Urothelium cell line (cell line): ENCODE measurements at places on chromosomes 6 and 20.

DNA sequence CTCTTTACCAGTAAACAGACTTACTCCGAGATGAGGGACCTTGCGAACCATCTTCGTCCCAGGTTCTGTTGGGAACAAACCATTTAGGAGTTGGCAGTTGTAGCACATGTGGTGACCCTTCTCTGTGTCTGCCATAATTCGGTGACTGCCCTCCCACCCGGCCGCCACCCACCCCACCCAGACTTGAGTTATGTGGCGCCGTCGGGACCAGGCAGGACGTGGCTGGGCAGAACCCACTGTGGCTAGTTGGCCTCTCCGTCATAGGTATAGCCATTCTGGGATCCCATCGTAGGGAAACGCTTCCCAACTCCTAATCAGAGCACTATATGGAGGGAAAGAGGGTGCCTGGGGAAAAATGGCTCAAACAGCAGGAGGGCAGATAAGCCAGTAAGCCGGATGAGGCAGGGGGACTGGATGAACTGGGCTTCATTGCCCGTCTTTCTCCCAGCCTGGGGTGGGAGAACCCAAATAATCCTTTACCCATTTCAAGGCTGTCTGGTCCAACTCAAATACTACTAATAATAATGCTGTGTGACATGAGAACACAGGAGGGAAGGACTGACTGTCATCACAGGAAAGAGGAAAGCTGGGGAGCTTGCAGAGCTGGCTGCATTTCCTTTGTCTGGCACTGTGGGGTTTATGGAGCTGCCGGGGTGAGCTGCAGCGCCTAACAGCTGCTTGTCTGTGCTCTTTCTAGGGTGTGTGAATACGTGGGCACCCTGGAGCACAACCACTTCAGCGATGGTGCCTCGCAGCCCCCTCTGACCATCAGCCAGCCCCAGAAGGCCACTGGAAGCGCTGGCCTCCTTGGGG lies 73.0 kb upstream of the PBOV1 start:
- DNase-seq = no peak

- DNase-seq = no peak
Measured at GRCh38 chr6:167781868-167782267, 44.8 kb upstream of the AFDN start.

DNA sequence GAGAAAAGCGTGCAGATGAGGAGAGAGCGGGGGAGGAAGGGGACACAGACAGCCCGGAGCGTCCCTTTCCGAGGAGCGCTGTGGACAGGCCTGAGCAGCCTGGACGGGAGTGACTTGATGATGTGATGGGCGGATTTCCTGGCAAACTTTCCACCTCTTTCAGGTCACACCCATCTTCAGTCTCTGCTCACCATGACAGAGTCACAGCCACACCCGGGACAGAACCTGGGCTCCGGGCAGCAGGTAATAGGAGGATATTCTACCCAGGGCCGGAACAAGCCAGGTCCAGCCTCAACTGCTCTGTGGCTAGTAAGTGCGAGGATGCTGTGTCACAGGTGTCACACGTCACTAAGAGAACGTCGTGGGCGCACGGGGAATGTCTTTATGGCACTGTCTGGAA lies 84.3 kb downstream of the THBS2 start:
- DNase-seq = no peak

DNA sequence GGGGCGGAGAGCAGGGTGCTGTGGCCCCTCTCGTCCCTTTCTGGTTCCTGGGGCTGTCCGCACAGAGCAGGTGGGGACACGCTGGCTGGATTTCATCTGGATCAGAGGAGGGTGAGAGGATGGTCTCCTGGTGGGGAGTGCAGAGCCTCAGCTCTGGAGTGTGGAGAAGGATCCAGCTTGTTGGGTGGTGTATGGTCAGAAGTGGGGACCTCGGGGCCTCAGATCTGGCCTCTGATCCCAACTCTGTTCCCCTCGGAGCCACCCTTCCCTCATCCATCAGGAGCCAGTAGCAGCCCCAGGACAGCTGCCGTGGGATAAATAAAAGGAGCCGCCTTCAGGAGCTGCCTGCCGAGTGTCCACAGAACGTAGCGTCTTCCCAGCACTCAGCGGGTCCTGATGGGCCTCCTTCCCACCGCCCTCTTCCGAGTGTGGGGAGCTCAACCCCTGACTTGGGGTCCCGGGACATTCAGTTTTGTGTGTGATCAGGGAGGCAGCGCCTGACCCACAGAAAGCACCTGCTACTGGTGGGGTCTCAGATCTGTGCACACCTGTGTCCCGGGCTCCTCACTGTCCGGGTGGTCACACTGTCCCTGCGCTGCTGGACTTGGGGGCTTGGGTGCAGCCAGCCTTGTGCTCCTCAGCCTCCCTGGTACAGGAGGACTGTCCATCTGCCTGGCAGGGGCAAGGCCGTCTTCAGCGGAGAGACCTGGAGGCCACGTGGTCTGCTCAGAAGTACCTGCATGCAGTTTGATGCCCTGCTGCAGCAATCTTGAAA lies 25.4 kb upstream of the BHLHE23 start:
- no peak for DNase-seq

DNA sequence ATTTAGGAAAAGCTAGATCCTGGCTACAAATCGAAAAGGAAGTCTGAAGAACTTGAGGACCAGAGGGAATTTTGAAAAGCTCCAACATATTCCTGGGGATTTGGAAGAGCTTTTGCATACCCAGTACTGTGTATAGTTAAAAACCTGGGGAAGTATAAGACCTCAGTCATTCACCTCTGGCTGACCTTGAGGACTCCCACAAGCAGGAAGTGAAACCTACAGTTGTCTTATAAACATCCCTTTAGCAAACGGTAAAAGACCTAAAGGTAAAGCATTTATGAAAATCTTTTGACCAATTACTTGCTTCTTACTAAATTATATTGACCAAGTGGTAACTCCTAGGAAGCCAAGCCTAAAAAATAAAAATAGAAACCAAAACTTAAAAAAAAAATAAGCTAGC lies 175.0 kb downstream of the HAO1 start:
- DNase-seq = no peak

DNA sequence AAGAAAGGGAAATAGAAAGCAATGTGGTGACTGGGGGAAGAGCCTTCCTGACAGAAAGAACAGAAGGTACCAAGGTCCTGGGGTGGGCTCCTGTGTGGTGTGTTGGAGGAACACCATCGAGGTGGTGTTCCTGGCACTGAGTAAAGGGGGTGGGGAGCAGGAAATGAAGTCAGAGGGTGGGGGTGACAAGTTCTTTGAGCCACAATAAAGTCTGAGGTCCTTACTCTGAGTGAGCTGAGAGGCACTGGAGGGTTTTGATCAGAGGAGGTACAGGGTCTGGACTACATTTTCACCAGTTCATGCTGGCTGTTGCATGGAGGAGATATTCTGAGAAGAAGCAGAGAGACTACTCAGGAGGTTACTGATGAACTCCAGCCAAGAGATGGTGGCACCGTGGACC lies 198.2 kb downstream of the GMPR start:
- DNase-seq = no peak

DNA sequence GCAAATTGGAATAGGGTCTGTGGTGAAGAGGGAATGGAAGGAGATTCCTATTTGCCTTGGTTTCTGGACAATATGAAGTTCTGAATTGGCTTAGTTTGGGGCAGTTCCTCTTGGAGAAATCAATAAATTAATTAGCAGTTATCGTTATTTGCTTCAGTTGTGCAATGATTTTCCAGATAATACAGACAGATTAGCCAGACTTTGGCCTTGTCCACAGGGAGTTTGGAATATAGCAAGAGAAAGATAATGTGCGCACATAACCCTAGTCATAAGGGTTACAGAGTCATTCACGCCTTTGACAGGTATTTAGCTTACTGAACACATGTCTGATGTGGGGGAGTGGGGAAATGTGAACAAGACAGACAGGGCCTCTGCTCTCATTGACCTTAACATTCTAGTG lies 1.3 kb downstream of the ATRN start:
- no peak for DNase-seq

DNA sequence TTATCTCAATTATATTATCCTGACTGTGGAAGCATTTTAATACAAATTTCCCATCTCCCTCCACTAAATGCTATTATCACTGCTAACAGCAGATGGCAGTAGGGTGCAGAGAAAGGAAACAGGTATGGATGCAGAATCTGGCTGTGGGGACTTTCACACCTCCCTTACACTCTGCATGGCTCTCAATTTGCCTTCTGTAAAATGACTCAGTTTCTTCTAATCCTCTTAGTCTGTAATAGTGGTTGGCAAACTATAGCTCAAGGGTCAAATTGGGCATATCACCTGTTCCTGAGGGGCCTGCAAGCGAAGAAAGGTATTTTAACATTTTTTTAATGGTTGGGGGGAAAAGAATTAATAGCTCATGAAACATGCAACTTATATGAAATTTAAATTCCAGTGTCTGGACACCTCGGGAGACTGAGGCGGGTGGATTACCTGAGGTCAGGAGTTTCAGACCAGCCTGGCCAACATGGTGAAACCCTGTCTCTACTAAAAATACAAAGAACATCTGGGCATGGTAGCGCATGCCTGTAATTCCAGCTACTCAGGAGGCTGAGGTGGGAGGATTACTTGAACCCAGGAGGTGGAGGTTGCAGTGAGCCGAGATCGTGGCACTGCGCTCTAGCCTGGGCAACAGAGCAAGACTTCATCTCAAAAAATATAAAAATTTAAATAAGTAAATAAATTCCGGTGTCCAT lies 83.5 kb downstream of the ZMYND8 start:
- peak; percentile 79 for DNase-seq

- no peak for DNase-seq
Measured at GRCh38 chr20:45823949-45824835, 2.9 kb downstream of the TNNC2 start.

DNA sequence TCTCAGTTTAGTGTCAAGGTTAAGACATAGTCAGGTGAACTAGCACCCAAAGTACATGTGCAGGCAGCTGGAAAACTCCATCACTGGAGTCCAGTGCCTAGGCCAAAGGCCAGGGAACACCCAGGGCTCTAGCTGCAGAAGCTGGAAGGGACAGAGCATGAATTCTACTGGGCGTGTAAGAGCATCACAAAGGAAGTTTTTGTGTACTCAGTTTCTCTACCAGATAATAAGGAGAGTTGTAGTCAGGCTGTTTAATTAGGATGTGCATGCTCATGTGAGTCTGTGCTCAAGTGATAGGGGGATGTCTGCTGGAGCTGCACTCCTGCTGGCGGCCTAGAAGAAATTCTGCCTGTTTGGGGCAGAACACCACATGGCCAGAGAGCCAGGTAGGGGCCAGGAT lies 8.1 kb downstream of the L3MBTL1 start:
- DNase-seq = no peak

- DNase-seq = peak; percentile 65
Measured at GRCh38 chr20:9978397-9979004, 56.3 kb upstream of the ANKEF1 start.

GRCh38 chr6:15061908-15062515 lies 183.9 kb upstream of the JARID2 start:
- no peak for DNase-seq

GRCh38 chr6:40532349-40533000 lies 54.7 kb downstream of the LRFN2 start:
- DNase-seq = no peak

- no peak for DNase-seq
Measured at GRCh38 chr6:24394780-24395437, 7.8 kb upstream of the MRS2 start.

- no peak for DNase-seq
Measured at GRCh38 chr6:69820018-69820417, 23.2 kb upstream of the LMBRD1 start.

GRCh38 chr20:20317195-20317594 lies 50.7 kb upstream of the INSM1 start:
- DNase-seq = no peak

DNA sequence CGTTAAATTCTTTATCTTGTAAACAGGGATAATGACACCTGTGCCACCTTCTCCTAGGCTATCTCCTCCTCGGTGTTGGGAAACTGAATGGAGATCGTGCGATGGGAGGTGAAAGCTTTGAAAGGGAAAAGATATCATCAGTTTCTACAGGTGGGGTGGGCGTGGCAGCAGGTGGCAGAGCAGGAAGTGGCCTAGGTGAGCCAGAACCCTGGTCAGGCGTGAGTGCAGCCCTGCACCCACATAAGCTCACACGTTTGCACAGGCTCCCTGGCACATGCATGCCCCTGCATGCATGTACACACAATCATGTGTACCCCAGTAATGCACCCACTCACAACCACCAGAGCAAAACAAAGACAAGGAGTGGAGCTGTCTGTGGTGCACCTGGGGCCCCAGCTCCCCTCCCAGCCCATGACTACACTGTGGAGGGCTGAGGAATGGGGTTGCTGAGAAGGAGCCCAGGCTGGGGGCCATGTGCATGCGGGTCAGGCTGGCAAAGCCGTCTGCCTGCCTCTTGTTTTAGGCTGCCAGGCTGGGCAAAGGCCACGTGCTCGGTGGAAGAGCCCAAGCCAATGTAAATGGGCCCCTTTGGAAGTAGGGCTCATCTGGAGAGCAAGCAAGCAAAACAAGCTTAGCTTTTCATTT lies 61.5 kb downstream of the TFAP2C start:
- DNase-seq = no peak

DNA sequence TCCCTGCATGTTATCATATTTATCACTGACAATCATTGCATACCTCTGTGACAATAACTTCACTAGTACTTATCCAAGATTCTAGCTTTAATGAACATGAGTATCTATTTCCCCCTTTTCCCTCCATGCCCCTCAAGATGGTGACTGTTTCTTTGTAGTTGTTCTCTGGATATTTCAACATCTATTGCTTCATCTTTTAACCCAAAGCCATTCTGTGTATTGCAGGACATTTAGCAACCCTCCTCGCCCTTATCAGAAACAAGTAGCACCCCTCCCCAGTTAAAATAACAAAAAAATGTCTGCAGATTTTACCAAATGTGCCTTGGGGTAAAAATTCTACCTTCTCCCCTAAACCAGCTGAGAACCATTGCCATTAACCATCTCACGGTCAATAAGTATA lies 979.8 kb upstream of the MANEA start:
- no peak for DNase-seq

- DNase-seq = no peak
Measured at GRCh38 chr6:38027685-38028373, 208.3 kb downstream of the ZFAND3 start.

DNA sequence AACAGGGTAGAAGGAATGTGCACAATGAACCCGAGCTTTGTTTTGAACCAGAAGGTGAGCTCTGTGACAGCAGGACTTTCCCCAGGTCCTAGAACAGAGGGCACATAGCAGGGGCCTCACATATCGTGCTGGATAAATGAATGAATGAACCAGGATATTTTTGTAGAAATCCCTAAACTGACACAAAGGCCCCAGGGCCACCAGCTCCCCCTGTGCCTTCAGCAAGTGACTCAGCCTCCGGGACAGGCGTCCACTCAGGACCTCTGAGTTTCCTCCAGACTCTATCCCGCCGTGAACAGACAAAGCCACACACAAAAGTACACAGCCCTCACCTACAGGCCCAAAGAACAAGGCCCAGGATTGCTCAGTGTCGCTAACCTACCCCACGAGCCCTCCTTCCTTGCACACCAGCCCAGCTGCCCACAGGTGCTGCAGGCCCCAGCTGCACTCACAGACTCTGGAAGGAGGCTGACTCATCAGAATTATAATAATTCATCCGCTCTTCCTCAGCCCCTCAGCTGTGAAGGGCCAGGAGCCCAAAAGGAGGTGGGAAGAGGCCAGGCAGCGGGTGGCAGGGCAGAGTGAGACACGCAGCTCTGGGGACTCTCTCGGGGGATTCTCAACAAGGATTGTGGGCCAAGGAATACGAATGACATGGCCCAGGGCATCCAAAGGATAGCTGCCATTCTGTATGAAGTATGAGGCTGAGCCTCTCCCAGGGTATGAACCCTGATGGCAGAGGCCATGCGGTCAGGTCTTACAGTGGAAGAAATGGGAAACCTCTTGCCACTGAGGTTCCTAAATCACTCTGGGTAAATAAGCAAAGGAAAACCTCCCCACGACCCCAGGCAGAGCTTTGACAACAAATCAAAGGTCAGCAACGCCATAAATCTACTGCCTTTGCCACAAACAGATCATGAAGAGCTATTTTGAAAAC lies 40.9 kb downstream of the SUMO4 start:
- peak; percentile 62 for DNase-seq

GRCh38 chr20:60263725-60264709 lies 305.8 kb downstream of the CDH26 start:
- no peak for DNase-seq
